ENCODE measurements at places on chromosomes 16 and 17.

DNA sequence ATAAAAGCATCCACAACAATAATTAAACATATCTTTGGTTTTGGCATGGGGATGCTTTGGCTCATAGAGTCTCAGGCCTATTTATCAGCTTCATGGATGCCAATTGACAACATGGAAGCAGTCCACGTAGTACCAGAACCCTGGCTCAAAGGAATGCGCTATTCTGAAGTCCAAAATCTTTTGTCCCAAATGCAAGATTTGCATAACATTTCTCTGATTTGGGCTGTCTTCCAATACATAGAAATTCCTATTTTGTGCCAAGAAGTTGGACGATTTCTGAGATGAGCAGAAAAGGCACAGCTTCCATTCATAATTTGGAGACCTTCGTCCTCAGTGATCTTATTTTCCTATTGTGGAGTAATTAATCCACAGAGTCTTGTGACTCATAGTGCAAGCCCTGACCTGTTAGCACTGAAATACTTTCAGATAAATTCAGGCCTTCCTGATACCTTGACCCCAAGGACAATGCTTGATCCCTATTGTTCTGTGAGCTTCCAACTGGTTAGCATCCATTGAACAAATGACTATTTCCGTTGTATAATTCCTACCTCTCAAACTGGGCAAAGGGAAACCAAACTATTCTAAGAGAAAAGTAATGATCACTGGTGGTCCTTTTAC lies 78.4 kb upstream of the CDH11 start:
- no peak for DNase-seq

- no peak for DNase-seq
Observed at GRCh38 chr17:7992516-7992915, 9.9 kb upstream of the GUCY2D start.

- DNase-seq = no peak
Observed at GRCh38 chr16:56013962-56014552, 138.9 kb upstream of the CES5A start.

DNA sequence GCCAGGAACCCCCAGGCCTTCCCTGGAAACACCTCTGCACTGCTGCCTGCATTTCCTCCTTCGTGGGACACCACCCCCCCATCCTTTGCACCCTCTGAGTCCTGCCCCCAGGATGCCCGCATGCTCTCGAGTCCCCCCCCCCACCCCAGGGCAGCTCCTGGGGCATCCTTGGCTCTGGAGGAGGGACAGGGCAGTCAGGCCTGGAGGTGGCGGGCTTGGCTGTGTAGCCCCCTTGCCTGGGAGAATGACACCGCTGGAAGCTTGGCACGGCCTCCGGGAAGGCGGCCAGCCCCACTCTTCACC lies 98.9 kb upstream of the GSE1 start:
- no peak for DNase-seq

GRCh38 chr17:2022647-2023240 lies 2.4 kb downstream of the RTN4RL1 start:
- no peak for DNase-seq

DNA sequence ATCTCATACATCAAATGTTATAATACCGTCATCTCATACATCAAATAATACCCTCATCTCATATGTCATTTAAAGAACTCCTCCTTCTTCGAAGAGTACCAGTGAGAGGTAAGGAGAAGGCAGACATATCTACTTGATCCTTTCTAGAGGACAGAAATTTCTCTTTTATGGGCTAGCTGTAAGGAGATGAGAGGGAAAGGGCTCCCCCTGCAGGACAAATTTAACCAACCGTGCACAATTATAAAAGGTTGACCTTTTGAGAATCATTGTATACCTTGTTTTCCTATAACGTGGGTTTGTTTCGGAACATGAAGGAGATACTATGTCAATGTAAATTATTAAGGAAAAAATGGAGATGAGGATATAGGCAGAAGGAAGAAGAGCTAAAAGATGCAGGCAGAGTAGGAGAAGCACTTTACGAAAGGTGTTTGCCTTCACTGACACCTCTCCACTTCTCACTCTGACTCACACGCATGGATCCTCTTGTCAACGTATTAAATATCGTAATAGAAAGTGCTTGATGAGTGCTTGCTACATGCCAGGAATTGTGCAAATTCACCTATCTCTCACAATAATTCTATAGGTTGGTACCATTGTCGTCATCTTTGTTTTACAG lies 465.9 kb upstream of the ERCC4 start:
- DNase-seq = no peak

- no peak for DNase-seq
Observed at GRCh38 chr16:86101897-86102157, 202.9 kb downstream of the IRF8 start.

DNA sequence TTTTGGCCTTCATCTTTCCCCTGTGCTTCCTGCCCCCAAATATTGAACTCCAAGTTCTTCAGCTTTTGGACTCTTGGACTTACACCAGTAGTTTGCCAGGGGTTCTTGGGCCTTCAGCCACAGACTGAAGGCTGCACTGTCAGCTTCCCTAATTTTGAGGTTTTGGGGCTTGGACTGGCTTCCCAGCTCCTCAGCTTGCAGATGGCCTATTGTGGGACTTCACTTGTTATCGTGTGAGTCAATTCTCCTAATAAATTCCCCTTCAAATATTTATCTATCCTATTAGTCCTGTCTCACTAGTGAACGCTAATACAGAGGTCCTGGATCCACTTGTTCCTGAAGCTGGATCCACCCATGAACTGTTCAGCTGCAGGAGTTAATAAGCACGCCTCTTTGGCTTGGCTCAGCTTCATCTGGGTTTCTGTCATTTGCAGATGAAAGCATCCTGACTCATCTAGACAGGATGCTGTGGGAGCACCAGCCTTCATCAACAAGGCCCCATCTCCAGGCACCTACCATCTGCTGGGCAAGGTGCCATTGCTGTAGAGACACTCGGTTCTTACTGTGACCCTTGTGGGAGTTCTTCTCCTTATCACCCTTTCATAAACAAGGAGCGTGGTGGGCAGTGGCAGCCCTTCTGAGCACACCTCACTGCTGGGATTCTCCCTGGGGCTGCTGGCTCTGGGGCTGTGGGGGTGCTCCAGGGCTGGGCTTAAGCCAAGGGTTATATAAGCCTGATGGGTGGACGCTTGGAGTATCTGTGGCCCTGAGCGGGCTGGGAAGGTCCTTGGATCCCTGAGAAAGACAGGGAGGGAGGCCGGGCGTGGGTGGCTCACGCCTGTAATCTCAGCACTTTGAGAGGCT lies 23.1 kb downstream of the LAT start:
- DNase-seq = no peak

DNA sequence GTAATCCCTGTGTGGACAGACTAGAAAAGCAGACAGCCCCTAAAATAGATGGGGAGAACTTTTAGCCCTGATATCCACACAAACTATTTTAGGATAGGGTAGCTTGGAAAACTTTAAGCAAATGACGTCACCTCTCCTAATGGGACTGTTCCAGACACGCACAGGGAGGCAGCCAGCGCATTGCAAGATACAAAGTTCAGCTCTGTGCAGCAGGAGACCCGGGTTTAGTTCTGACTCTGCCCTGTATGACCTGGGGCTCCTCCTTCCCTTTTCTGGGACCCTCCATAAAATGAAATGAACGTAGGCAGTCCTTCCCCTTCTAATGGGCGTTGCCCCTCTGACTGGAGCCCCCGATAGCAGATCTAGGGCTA lies 6.3 kb downstream of the ZNF689 start:
- no peak for DNase-seq

GRCh38 chr17:37039269-37039668 lies 90.5 kb downstream of the AATF start:
- DNase-seq = no peak

GRCh38 chr16:66935314-66936011 lies at the start of gene CES2:
TSS of gene CES2 (plus strand) at chr16:66935516. CDS start at chr16:66935636, 120 bp downstream.
- no peak for DNase-seq

- no peak for DNase-seq
Observed at GRCh38 chr16:87744750-87745514, 20.9 kb downstream of the KLHDC4 start.

DNA sequence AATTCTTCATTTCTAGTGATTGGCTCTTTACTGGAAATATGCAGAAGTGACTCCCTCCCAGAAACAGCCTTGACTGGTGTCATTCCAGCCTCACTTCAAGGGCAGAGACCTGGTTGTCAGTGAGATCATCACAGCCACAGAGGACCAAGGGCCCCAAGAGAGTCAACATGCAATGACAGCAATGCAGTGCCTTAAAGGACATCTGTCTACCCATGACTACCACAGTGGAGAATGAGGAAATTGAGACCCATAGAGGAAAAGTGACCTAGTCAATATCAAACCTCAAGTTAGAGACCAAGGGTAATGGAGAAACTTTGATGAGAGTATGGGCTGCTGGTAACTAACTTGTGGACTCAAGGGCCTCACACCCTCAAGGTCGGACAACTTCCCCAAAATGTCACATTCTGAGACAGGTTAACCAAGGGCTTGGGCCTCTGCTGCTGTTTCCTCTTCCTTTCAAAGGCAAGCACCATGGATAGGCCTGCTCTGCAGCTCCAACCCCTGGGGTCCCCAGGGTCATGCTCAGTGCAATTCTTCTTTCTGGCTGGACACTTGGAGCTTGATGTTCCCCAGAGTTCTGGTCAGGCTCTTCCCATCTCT lies 11.3 kb downstream of the NOG start:
- DNase-seq = no peak

DNA sequence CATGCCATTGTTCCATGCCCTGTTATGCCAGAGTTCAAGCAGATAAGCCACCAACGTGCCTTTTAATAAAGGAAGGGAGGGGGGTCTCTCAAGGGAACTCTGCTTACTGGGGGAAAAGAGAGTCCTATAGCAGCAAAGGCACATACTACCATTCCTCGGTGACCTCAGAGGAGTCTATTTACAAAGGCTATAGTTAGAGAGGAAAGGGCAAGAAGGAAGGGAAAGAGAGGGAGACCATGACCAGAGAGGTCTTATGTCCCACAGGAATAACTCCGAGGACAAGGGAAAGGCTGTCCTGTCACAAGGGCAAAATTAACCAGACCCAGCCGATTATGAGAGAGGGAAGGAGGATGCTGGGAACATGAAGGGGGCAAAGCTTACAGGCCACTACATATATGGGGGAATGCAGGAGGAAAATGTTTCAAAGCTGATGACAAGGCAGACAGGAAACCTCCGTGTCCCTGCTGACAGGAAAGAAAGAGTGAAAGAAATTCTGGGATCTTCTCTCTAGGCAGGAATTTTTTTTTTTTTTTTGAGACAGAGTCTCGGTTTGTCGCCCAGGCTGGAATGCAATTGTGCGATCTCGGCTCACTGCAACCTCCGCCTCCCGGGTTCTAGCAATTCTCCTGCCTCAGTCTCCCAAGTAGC lies 51.5 kb downstream of the HIC1 start:
- DNase-seq = no peak

- no peak for DNase-seq
Observed at GRCh38 chr17:78010759-78011158, 52.3 kb downstream of the TNRC6C start.

DNA sequence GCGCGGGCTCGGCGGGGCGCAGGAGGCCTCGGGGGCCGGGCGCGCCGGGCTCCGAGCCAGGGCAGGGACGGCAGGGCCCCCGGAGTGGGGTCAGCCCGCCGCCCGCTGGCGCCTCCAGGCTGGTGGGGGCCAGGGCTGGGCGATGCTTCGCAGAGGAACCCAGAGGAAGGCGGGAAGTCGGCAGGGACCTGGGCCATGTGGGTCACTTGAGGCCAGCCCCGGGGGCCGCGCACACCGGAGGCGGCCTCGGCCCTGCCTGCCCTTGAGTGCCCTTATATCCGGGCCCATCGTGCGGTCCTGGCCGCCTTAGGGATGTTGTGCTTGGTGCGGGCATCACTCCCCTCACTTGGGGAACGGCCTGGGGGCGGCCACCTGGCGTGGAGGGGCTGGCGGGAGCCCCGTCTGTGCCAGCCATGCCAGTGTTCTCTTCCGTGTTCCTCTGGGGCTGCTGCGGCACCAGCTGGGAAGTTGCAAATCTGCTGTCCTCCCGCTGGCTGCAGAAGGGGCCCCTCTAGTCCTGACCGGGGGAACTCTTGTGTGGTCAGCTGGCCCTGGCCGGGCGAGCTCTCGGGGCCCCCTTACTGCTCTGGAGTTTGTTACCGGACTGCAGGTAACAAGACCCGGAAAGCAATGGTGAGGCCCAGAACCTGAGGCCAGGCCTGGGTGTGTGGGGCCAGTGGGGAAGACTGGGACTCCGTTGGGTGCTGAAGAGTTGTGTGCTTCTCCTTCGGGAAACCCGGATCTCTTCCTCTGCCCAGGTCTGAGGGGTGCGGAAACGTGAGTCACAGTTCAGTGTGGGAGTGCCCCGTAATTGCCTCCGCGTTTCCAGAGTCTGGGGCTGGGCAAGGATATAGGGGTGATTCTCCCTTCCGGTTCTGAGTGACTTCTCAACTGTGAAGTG lies 849 bp downstream of the CAPN15 start:
- no peak for DNase-seq

GRCh38 chr17:14505606-14506005 lies 204.7 kb downstream of the HS3ST3B1 start:
- DNase-seq = no peak

- DNase-seq = no peak
Observed at GRCh38 chr17:32388613-32389459, 38.9 kb downstream of the ZNF207 start.

- no peak for DNase-seq
Observed at GRCh38 chr16:31527734-31528274, at the start of gene AHSP. TSS of gene AHSP (plus strand) at chr16:31527900. CDS start at chr16:31528140, 240 bp downstream.

DNA sequence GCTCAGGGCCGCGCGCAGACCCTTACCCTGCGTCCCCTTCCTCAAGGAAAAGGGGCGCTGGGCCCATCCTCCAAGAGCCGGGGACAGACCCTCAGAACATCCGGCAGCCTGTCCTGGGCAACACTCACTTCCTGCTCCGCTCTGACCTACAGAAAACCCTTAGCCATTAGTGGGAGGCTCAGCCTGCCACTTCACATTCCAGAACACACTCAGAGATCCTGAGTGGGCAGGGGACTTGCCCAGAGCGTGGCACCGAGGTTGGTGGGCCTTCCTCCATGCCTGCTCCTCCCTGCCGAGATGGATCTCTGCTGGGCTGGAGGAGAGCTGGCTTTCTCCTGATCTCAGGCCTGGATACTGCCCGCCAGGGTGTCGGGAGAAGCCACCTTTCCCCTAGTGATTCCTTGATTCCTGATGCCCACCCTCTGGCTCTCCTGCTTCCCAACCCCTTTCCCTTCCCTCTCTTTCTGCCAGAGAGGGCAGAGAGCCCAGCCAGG lies 1.5 kb downstream of the SCARF1 start:
- no peak for DNase-seq

DNA sequence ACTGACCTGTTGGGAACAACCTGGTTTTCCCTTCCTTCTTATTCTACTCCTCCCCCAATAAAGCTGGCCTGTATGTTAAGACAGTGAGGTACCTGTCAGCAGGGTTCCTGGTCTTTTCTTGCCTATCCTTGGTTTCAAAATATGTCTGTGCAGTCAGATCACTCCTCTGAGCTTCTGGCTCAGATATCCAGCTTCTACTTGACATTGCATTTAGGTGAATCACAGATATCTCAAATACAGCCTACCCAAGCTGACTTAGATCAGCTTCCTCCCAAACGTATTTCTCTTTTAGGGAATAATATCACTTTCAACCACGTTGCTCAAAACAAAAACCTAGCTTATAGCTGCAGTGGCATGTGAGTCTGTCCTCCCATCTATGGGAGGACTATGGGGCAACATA lies 48.7 kb downstream of the TEX14 start:
- DNase-seq = no peak

- no peak for DNase-seq
Observed at GRCh38 chr16:56478281-56479049, 27.1 kb downstream of the OGFOD1 start.

All from esophagus squamous epithelium (tissue), 5 donors.